GM13976 (cell line): ENCODE measurements at places on chromosomes 13 and 19.

DNA sequence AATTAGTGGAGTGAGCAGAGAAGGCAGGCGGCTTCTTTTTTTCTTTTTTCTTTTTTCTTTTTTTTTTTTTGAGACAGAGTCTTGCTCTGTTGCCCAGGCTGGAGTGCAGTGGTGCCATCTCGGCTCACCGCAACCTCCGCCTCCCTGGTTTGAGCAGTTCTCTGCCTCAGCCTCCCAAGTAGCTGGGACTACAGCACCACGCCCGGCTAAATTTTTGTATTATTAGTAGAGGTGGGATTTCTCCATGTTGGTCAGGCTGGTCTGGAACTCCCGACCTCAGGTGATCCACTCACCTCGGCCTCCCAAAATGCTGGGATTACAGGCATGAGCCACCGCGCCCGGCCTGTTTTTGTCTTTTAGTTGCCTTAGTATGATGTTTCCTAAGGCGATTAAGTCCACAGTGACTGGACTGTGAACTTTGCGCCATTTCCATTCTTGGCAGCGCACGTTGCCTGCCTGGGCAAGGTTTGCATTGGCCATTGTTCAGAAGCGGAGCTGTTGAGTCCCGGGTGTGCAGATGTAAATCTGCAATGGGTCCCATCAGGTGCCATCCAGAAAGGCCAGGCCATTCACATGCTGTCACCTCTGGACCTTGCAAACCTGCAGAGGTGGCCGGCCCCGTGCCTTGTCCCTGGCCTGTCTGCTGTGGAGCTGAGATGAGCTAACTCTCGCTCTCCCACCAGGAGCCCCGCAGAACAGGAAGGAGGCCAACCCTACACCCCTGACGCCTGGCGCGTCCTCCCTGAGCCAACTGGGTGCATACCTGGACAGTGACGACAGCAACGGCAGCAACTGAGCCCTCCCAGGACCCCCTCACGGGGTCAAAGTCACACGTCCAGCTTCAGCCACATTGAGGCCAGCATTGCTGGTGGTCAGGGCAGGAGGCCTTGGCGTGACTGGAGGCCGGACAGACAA is 10.9 kb upstream of the SHD start:
- DNase-seq, result no peak

DNA sequence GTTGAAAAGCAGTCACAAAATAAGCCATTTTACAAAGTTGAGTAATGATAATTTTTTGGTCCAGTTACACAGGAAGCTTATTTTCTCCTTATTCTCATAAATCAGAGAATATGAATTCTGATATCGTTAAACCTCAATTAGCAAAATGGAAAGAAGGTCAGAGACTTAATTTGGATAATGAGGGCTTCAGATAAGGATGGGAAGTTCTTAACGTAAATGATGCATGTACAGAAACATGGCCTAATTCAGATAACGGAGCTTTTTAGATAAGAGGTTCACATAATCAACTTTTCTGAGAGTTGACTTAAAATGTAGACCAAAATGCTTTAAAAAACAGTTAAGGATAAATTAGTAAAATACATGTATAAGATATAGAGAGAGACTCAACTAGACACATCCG is 746.3 kb upstream of the SLC10A2 start:
- DNase-seq, result no peak

DNA sequence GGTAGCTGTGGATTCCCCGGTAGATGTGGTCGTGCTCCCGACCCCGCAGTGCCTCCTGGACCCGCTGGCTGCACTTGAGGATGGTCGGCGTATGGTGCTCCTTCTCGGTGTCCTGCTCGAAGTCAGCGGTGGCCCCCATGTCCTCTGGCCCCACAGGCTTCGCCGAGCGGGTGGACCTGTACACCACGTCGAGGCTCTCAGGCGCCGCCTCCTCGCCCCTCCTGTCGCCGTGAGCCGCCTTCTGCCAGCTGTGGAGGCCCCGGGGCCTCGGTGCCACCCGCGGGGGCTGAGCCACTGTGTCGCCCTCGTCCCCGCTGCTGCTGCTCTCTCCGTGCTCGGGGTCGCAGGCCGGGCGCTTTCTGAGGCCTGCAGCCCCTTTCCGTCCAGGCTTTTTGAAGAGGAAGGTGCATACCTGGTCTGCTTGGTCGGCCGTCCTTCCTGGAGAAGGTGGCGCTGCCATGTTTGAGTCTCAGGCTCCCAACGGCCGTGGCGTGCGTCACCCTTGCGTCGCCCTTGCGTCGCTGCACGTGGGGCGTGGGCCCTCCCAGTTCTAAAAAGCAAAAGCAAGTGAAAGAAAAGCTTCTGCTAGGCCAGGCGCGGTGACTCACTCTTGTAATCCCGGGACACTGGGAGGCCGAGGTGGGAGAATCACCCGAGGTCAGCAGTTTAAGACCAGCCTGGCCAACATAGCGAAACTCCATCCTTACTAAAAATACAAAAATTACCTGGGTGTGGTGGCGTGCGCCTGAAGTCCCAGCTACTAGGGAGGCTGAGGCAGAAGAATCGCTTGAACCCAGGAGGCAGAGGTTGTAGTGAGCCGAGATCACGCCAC is at the start of gene RNF113B:
Gene RNF113B, minus strand, starts transcription at position 493 of the 832 bp plus-strand sequence. Its CDS starts 33 bp downstream, at position 460.
- no peak for DNase-seq

GRCh38 chr13:79867254-79867653 is 386.3 kb downstream of the NDFIP2 start:
- no peak for DNase-seq

DNA sequence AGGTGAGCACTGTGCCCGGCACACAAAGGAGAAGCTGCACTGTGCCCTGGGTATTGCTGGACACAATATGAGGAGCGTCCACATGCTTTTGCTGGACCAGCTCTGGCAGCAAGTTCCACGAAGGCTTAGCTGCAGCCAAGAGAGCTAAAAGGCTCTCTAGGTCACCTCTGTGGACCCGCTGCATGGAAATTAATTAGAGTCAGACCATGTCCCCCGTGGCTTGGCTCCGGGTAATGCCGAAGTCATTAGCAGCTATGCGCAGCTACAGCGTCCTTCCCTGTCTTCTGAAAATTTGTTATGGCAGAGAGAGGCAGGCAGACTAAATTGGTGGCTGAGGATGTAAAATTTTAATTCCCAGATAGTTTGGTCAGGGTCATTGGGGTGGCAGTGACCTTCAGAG is 271.5 kb downstream of the SLC7A1 start:
- no peak for DNase-seq

GRCh38 chr13:57631596-57632275 is at the start of gene PCDH17:
TSS of gene PCDH17 (plus strand) at chr13:57631744. CDS start at chr13:57632547, 803 bp downstream.
- DNase-seq, result peak; percentile 34

DNA sequence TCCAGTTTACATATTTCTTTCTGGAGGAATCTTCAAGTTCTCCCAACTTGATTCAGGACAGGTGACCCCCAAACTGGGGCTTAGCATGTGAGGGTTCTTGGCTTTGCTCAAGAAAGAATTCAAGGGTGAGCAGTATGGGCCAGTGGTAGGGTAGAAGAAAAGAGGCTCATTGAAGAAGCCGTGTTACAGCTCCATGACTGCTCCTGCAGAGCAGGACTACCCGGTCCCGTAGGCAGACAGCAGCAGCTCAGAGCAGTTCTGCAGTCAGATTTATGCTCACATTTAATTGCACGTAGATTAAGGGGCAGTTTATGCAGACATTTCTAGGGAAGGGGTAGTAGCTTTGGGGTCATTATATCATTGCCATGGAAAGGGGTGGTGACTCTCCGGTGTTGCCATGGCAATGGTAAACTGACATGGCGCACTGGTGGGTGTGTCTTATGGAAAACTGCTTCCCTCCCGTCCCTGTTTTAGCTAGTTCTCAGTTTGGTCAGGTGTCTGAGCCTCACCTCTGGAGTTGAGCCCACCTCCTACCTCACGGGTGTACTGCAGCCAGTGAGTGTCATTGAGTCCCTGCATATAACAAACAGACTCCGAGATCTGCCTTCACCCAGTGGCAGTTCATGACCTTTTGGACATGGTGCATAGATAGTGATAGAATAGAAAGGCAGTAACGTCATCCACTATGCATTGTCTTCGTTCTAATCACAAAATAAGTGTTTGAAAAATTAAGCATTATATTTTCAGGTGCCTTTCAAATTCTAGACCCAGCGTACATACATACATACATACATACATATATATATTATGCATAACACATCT is 16.0 kb upstream of the ZNF792 start:
- DNase-seq, result no peak

DNA sequence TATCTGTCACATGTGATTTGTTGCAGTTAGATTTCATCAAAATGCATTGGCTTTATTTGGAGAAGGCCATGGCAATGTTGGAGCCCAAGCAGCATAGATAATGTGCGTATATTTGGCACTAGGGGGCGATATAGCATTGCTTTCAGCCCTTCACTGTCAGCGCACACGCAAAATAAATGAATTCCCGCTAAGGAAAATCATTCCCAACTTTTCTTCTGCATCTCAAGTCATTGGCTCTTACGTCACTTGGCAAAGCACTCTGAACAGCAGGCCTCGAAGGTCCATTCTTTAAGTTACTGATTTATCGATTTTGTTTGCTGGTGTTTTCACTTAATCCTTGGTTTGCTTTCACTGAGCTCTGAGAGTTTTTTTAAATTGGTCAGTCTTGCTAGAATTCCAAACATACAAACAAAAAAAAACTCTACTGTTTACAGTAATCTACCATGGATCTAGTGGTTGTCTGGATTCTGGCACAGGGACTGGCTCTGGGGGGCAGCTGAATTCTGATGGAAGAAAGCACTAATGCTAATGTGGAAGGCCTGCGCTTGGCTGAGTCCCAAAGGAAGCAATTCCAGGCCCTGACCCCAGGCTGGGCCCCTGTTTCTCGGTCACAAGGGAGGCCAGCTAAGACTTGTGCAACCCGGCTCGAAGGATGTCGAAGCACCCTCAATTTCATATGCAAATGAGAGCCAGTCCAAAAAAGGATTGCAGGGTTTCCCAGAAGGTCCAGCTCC is 97.7 kb upstream of the IPO5 start:
- DNase-seq, result peak; percentile 47
